ENCODE measurements at places on chromosomes 13 and 19.
A peak's percentile ranks its signal among the peaks of the same experiment; 100 is the strongest.

GRCh38 chr13:77919246-77919920, 752 bp upstream of the EDNRB start:
- DNase-seq, result peak; percentile 50

DNA sequence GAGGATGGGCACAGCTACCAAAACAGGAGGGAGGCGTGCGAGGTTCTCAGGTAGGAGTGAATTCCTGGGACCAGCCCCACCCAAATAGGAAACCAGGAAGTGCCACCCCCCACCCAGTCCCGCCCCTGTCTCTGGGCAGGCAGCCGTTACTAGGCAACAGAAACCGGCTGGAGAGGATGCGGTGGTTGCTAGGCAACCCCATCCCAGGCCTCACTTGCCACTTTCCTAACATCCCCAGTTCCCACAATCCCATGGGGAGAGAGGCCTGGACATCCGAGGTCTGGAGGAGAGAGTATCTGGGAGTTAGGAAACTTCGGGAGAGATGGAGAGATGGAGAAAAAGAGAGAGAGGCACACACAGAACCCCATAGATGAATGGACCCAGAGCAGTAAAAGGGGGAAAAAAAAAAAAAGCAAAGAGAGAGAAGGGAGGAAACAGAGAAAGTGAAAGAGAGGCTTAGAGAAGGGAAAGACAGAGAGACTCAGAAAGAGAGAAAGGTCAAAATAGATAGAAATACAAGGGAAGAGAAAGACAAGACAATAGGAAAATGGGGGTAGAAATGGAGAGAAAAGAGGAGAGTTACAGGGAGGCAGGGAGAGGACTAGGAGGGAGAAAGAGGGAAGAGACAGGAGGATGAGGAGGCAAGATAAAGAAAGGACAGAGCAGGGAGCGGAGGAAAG, 3.8 kb downstream of the GRIK5 start:
- DNase-seq, result peak; percentile 67

GRCh38 chr19:3867971-3868769, 668 bp downstream of the ZFR2 start:
- no peak for DNase-seq

DNA sequence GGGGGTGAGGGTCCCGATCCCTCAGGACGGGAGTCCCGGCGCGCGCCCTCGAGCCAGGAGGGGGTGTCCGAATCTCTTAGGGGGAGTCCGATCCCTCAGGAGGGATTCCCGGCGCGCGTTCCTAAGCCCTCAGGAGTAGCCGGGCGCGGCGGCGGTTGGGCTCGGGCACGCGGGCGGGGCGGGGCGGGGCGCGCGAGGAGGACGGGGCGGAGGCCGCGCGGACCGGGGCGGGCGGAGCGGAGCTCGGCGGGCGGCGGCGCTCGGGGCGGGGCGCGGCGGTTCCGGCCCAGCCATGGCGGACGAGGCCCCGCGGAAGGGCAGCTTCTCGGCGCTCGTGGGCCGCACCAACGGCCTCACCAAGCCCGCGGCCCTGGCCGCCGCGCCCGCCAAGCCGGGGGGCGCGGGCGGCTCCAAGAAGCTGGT, at the start of gene CUL4A:
TSS of gene CUL4A (plus strand) at position 278 of the 423 bp plus-strand sequence. CDS start at position 293, 15 bp downstream.
- peak; percentile 90 for DNase-seq

GRCh38 chr19:46946611-46947238, 72.9 kb upstream of the NPAS1 start:
- no peak for DNase-seq

DNA sequence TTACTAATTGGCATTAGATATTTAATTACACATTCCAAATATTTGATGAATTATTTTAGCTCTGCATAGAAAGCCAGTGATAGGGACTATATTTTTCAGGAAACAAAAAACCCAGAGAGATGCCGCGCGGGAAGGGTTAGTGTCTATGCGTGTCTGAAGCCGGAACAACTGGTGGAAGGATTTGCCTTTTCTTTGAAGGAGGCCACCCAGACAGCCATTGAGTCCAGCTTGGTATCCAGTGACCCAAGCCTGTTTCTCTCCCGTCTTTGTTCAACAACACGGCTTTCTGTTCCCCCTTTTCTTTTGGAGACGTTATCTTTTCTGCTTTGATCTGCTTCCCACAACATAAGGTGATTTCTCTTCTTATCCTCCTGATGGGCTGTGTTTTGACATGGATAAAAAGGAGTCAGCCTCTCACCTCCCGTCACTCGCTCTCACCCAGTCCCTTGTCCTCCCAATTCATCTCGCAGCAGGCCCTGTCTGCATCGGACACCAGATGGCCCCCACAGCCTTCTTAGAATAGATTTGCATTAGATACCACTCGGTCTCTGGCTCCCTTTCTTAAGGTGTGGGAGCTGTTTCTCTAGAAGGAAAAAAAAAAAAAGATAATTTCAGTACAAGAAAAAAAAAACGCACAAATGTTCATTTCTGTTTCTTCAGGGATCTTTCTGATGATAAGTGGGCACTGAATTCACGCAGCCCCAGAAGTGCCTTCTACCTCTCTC, 361.8 kb downstream of the ZNF536 start:
- peak; percentile 61 for DNase-seq

DNA sequence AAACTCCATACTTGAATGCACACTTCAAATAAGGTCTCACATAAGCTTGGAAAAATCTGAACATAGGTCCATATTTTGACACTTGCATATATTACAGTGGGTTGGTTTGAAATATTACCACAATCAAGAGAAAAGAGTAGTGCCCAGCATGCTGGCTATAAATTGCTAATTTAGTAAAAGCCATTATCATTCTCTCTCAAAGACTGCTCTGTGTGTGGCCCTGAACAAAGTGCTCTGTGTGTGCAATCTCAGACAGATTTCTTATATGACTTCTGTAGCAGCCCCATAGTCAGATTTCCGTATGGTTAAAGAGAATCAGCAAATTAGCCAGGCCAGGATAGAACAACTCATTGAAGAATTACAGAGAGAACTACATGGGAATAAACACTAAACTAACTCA, 78.2 kb downstream of the LIG4 start:
- no peak for DNase-seq

GRCh38 chr13:46303742-46304385, 83.2 kb downstream of the RUBCNL start:
- no peak for DNase-seq

GRCh38 chr19:13032837-13033236, 37.6 kb downstream of the NFIX start:
- no peak for DNase-seq

DNA sequence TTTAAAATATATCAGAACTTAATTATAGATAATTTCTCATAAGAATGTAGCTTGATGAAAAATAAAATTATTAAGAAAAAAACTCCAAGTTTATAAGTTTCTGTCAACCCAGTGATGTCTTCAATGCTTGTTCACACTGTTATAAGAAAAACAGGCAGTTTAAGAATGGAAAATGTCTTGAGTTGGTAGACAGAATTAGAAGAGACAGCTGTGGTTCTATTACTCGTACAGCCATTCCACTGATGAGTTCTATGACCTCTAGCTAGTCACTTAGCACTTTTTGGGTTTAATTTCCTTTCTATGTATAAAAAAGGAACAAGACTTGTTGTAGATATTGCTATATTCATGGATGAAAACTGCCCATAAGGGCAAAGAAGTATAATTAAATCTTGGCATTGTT, 1013.1 kb upstream of the ATXN8OS start:
- DNase-seq, result no peak

GRCh38 chr19:55498246-55498840, 10.1 kb downstream of the SSC5D start:
- DNase-seq, result no peak

- no peak for DNase-seq
Observed at GRCh38 chr19:10166046-10166445, 28.7 kb downstream of the DNMT1 start.
